Activated CD4-positive, alpha-beta T cell treated with anti-CD3 and anti-CD28 coated beads, Interleukin-2, amount 50 U/mL, for 1 hour (primary cell): ENCODE measurements at places on chromosomes 6 and 20.

GRCh38 chr20:63116412-63117106 is 99.4 kb downstream of the YTHDF1 start:
- DNase-seq = no peak

DNA sequence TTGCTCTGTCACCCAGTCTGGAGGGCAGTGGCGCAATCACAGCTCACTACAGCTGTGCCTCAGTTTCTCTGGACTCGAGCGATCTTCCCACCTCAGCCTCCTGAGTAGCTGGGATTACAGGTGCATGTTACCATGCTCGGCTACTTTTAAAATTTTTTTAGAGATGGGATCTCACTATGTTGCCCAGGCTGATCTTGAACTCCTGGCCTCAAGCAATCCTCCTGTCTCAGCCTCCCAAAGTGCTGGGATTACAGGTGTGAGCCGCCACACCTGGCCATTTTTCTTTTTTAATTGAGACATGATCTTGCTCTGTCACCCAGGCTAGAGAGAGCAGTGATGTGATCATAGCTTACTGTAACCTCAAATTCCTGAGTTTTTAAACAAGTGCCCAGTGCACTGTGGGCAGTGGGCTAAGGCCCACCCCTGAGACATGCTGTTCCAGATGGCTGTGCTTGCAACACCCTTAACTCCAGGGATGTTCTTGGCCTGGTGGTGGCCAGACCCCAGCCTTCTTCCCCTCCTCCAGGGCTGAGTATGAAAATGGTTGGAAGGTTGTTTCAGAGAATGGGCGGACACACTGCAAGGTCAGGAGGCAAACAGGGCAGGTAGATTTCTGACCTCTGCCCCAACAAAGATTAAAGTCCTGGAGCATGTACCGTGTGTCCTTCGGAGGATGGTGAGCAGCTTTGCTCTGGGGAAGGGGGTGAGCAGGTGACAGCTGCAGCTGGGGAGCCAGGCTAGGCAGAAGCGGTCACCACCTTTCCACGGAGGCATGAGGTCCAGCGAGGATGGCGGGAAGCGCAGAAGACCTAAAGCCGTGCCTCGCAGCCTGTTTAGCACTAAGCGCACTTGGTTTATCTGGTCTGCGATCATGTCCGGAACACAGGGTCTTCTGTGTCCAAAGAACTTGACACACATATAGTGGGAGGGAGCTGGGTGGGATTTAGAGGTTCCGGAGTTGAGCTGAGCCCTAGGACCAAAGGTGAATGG is 1.4 kb upstream of the FAM83C start:
- DNase-seq = no peak

DNA sequence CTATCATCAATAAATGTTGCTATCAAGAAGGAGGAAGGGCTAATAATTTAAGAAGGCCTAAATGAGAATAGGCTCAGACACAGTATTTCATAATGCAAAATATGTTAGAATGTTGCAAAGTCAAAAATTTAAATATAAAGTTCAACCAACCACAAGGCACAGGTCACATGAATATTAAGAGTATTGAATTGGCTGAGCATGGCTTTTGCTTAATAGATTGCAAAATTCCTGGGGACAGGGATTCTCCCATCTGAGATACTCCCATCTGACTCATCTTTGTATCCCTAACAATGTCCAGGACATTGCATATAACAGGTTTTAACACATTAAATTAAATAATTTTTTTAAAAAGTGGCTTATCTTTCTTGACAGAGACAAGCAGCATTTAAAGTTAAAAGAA is 32.9 kb upstream of the UTRN start:
- no peak for DNase-seq

- no peak for DNase-seq
Measured at GRCh38 chr6:163671791-163672190, 257.3 kb downstream of the QKI start.

- no peak for DNase-seq
Measured at GRCh38 chr6:30361661-30362060, 16.7 kb downstream of the RPP21 start.

GRCh38 chr20:19653327-19653726 is 104.7 kb upstream of the RIN2 start:
- no peak for DNase-seq

DNA sequence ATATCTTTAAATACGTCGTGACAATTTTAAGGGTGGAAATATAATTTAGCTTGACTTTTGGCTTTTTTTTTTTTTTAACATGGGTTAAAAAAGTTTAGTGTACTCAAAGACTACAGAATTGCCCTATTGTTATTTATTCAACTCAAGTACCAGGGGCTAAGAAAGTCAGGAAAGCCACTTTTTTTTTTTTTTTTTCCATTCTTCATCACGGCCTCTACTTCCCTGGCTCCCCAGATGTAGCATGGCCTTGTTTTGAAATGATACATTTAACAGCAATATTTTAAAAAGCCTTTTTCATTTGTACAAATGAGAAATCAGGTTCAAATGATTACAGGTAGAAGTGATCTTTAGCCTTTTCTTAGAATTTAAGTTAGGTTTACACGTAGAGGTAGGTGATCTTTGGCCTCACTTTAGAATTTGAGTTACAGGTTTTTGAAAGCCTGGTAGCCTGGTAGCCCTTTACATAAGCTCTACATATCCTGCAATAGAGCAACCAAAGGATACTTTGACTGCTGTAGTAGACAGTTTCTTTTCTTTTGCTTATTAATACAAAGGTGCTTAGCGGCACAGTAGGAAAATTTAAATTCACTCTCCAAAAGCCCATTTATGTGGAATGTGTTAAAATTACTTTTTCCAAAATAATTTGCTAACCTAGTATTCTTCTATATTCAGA is 160.5 kb upstream of the MMS22L start:
- no peak for DNase-seq

DNA sequence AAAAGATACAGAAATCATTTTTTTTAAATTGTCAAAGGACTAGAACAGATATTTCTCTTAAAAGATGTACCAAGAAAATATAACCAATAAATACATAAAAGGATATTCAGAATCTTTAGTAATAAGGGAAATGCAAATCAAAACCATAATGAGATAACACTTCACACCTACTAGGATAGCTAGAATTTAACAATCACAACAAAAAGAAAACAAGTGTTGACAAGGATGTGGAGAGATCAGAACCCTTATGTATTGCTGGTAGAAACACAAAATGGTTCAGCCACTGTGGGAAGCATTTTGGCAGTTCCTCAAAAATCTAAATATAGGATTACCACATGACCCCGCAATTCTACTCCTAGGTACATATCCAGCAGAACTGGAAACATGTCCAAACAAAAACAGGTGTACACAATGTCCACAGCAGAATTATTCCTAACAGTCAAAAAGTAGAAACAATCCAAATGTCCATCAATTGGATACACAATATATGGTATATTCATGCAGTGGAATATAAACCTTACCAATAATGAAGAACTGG is 211.0 kb downstream of the LRFN2 start:
- no peak for DNase-seq

- DNase-seq = no peak
Measured at GRCh38 chr20:60268491-60268890, 310.3 kb downstream of the CDH26 start.

GRCh38 chr20:32546918-32547752 is 38.0 kb downstream of the NOL4L start:
- no peak for DNase-seq

DNA sequence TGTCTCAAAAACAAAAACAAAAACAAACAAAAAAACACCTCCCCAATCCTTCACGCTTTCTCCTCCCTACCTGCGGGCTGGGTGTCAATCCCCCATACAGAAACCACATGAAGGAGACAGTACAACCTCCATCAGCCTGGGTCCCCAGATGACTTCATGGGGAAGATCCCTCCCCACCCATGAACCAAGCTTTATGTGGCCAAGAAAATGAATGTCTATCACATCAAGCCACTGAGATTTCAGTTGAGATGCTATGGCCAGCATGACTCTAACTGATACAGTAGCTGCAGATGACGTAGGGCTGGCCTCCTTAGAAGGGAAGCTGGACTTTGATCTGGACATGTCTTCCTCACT is 21.2 kb upstream of the BNIP5 start:
- DNase-seq = no peak

DNA sequence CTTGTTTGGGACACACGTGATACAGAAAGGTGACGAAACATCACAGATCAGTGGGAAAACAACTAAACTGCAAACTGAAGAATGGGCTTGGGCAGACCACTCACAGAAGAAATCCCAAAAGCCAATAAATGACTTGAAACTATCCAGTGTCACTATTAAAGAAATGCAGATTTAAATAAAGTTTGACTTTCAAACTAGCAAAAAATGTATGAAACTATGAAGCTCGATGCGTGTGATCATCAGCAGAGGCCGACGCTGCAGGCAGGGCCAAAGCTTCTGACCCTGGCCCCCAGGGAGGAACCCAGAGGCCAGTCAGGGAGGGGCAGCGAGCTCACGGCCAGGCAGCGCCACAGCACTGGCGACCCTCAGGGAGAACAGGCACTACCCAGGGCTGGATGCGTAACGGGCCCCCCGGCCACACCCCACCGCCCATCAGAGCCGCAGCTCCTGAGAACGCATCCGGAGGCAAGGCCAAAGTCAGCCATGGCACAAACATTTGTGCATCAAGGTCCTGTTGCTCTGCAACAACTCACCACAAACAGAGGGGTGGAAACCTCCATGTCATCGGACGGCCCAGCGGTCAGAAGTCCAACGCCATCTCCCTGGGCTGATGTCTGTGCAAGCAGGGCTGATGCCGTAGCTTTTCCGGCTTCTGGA is 94.1 kb downstream of the YTHDF1 start:
- DNase-seq = no peak

DNA sequence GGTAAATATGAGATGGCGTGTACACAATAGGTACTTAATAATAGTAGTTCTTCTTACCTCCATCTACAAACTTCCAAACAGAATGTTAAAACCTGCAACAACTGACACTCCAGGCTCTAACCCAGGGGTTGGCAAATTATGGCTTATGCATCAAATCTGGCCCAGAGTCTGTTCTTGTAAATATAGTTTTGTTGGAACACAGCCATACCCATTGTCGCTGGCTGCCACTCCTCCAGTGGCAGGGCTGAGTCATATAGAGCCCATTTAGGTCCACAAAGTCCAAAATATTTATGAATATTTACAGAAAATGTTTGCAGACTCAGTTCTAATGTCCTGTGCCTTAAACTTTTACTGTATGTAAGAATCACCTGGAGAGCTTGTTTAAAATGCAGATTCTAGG is 69.9 kb upstream of the BTBD3 start:
- DNase-seq = no peak

DNA sequence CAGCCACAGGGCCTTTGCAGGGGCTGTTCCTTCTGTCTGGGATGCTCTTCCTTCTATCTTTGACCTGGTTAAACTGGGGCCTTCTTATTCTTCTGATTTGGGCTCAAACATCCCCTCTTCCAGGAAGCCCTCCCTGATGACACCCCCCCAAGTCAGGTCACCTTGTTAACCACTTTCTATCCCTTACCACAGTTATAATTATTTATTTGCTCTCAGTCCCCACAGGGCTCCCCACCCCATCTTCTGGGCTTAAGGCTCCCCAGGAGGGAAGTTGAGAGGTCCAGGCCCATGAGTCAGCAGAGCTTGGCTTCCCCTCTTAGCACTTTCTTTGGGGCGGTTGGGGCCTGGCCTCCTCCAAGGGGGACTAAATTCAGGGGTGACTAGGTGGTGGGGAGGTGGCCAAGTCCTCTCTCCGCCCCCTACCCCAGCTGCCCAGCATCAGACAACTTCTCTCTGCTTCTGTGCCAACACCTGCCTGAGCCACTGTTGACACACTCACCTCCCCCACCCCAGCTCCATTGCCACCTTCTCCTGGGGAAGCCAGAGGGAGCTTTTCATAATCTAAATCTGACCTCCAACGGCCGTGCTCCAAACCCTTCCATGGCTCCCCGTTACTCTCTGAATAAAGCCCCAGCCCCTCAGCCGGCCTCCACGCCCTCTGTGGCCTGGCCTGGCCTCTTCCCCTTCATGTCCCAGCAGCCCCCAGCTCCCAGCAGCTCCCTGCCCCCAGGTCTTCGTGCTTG is 70.0 kb downstream of the CEBPB start:
- DNase-seq = no peak

DNA sequence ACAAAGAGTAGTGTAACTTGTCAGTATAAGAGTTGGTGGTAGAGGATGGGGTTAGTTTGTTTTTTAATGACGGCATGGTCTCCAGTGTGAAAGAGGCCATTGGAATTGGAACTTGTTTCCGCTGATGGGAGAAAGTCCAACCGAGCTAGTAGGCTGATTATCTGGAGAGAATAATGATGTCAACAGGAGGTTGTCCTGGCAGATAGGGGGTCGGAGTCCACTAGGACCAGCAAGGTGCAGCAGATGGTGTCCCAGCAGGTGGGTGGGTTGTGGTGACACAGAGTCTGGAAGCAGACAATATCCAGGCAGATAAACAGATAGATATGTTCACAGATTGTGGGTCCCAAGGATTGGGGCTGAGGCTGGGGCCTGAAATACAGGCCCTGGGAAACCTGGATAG is 35.1 kb downstream of the PKIB start:
- DNase-seq = no peak

DNA sequence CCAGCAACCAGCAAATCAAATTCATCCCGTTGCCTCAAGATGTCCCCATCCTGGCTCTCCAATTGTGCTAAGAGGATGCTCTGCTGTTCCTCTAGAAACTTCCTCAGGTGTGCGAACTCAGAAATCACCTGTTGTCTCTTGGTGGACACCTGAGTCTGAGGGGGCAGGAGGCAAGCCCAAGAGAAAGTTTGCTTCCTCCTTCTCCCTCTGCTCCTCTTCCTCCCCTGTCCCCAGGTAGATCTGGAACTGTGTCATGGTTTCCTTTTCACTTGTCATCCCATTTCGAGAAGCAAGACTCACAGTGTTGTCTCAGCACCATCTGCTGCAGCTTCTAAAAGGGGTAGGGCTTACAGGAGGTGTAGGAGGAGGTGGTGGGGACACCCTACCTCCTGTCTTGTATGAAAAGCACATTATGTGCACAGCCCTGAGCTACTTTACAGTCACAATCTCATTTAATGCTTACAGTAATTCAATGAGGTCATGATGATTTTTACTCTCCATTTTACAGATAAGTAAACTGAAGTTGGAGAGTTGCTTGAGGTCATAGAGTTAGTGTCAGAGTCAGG is 2.5 kb downstream of the TRIM10 start:
- DNase-seq = no peak

- DNase-seq = peak; percentile 82
Measured at GRCh38 chr6:157756708-157757429, 66.2 kb upstream of the SNX9 start.

GRCh38 chr6:163336961-163337360 is 77.6 kb upstream of the QKI start:
- DNase-seq = no peak

DNA sequence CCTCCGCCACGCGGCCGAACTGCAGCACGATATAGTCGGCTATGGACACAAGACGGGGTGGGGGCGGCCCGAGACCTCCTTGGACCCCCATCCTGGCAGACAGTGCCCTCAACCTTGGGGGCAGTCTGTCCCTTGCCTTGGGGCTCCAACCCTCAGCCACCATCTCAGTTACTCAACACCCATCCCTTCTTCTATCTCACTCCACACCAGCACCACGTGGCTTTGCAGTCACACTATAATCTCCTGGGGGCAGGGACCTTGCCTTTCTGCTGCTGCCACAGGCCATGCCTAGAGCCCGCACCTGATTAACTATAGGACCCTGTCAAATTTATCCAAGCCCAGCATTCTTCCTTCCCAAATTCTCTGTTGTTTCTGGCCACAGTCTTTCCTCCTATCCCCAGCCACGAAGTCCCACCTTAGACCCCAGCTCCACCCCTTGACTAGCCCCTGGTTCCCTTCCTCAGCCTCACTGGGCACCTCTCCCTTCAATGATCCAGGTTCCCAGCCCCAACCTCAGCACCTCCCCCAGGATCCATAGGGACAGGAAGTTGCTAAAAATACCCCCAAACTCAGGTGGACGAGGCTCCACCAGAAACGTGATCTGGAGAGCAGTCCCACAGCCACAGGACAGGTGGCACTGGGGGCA is 1.7 kb upstream of the TEAD3 start:
- no peak for DNase-seq
